Fibroblast of lung (primary cell): ENCODE measurements at places on chromosomes 6 and 20. TPM values are rescaled to one million over a fixed set of nuclear protein-coding genes. Genes with fewer than 3 reads are reported as not detected.

DNA sequence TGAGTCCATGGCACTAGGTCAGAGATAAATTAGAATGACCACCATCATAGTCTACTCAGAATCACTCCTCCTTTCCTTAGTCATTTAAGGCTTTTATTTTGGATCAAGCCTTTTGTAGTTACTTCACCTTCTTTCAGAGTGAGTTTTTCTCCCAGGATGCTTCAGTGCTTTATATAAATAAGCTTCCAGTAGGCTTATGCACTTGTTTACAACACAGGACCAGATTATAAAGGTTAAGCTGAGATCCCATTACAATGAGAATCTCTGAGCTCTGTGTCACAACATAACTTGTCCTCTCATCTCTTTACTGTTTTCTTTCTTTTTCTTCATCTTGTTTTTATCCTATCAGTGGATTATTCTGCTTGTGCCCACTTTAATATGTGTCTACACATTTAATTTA, 47.9 kb downstream of the CEP57L1 start:
- peak; percentile 15 for DNase-seq

Gene VSX1
- total RNA-seq, result not detected in 2 replicates

DNA sequence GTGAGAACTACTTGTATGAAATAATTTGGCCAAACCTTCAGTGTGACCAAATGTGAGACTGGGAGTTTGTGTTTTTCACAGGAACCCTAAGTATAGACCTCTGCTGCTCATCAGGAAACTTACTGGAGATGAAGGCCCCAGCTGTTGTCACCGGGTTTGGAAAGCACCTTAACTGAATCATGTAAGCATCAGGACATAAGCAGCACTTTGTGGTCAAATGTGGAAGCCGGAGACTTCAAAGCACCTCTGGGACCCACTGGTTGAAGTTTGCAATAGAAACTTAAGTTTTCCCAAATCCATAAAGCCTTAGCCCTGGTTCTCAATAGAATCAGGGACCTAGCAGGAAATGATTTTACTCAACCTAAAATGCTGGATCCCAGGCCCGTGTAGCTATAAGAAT, 14.3 kb downstream of the TTPAL start:
- DNase-seq, result no peak

GRCh38 chr6:91659891-91660290, 1073.0 kb upstream of the MAP3K7 start:
- no peak for DNase-seq

DNA sequence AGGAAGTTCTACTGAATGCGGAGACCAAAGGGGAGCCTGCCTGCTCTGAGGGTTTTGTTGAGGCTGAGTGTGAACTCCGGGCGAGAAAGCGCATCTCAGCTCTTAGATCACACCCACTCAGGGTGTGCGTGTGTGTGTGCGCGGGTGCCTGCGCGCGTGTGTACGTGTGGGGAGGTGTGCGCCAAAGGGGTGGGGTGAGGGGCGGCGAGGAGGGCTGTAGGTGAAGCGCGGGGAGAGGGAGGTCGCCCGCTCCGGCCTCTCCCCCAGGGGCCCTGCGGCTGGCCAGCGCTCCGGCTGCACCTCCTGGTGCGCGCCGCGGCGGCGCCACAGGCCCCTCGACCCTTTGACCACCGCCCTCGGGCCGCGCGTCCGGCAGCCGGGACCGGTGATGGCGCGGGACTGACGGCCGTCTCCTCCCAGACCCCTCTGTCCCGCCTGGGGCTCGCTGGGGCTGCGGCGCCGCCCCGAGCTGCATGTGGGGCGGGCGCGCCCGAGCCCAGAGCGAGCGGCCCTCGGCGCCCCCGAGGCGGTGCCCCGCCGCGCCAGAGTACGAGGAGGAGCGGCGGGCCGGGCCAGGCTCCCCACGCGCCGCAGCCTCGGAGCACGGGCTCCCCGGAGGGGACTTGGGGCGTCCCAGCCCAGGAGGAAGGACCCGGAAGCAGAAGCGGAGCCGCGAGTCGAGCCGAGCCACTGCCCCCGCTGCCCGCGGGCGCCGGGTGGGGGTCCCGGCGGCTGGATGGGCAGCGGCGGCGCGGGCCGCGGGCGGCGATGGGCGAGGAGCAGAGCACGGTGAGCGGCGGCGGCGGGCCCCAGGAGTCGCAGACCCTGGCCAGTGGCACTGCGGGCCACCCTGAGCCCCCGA, at the start of gene RNF217:
Gene RNF217 (plus strand): TSS at position 661 of the 862 bp plus-strand sequence. CDS start 108 bp downstream, at position 769.
- peak; percentile 77 for DNase-seq

Gene MYMX
- not detected in 2 replicates for total RNA-seq

Gene SLC16A10
- total RNA-seq, result under 0.01 TPM in 1 of 2 replicates, not detected in the other

- no peak for DNase-seq
Measured at GRCh38 chr20:46583411-46584214, 33.2 kb upstream of the OCSTAMP start.

DNA sequence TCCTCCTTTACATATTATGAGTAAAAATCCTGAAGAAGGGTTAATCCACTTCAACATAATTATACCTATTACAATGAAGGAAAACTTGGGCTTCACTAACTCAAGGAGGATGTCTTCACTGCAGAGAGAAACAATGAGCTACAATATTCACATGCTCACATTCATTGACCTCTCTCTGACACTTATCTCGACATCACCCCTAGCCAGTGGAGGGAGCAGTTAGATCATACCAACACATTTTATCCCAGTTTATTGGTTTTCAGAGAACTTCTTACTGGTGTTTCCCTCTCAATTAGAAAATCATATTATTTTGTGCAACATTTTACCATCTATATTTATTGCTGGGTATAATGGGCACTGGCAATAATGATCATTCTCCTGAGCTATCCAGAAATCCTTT, 646.5 kb downstream of the TENT5A start:
- no peak for DNase-seq

GRCh38 chr20:754904-755303, 13.4 kb downstream of the SLC52A3 start:
- no peak for DNase-seq

DNA sequence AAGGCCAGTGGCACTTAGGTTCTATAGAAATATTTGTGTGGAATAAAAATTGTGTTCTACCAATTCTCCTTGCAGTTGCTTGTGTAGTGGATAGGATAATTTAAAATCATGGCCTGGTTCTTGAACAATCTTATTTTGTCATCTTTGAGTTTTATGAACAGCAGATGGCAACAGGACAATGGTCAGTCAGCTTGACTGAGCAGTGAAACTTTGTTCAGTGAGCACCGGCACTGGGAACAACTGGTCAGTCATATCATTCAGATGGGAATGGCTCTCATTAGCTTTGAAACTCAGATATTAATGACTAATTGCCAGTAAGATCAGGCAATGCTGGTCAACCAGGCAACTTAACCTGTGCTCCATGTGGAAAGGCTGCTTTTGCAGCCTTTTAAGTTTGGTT, 129.2 kb downstream of the BCKDHB start:
- no peak for DNase-seq

- DNase-seq, result no peak
Measured at GRCh38 chr20:61802721-61803311, 262.9 kb downstream of the TAF4 start.

- DNase-seq, result no peak
Measured at GRCh38 chr6:165686596-165687365, 23.7 kb upstream of the PDE10A start.

Gene METTL24
- 2.6 TPM in 2 replicates for total RNA-seq

- no peak for DNase-seq
Measured at GRCh38 chr20:33784225-33784624, 26.9 kb upstream of the CHMP4B start.

GRCh38 chr6:151763938-151764680, 43.4 kb upstream of the ESR1 start:
- peak; percentile 82 for DNase-seq

Gene MAPK13
- total RNA-seq, result 5.4 and 7.6 TPM in 2 replicates

DNA sequence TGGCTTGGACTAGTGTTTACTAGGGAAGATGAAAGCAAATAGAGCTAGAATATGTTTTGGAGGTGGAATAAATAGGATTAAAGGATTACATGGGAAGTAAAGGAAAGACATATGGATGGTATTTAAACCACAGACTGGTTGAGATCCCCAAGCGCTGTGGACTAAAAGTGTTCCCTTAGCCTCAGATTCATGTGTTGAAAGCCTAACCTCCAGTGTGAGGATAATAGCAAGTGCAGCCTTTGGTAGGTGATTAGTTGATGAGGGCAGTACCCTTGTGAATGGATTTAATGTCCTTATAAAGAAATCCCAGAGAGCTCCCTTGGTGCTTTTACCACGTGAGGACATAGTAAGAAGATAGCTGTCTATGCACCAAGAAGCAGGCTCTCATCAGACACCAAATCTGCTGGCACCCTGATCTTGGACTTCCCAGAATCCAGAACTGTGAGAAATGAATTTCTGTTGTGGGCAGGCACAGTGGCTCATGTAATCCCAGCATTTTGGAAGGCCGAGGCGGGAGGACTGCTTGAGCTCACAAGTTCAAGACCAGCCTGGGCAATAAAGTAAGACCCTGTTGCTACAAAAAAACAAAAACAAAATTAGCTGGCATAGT, 57.3 kb upstream of the MCM9 start:
- DNase-seq, result no peak

- no peak for DNase-seq
Measured at GRCh38 chr6:141682391-141682790, 450.3 kb upstream of the GJE1 start.

Gene SPDEF
- total RNA-seq, result under 0.01 TPM in 2 replicates

DNA sequence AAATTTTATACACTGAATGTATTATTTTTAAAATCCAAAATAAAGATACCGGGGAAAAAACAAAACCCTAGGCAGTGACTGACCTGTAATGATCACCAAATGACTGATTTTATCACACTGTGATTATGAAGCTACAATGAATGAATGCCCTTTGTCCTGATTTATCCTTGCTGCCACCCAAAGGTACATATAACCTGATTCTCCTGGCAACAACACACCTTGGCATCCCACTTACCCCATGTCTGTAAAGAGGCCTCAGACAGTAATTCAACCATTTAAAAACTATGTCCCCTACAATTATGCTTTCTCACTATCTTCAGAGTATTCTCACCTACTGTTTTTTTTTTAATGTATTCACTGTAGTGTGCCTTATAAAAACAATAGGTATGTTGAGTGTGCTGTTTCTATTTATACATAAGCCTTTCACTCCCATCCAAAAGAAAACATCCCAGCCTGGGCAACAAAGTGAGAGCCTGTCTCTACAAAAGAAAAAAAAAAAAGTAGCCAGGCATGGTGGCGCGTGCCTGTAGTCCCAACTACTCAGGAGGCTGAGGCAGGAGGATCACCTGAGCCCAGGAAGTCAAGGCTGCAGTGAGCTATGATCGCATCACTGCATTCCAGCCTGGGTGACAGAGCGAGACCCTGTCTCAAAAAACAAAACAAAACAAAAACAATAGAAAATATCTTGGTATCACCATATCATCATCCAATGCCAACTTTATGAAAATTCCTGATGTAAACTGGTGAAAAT, 21.7 kb downstream of the B4GALT5 start:
- no peak for DNase-seq

Gene SLC32A1
- not detected in 2 replicates for total RNA-seq

- DNase-seq, result peak; percentile 30
Measured at GRCh38 chr6:162538643-162539064, 188.9 kb downstream of the PRKN start.

DNA sequence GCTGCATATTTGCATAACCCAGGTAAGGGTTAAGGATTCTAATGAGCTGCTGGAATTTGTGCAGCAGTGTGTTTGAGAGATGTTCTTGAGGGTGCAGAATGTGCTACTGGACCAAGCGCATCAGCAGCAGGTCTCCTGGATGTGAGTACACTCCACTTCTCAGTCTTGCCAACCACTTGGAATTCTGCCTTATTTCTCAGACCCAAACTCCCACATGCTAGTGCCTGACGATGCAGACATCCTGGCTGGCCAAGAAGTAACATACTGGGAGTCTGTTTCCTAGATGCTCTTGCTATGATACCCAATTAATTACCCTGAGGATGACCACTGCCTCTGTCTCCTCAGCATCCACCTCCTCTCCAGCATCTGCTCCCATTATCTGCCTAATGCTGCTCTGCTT, 186.6 kb downstream of the MOXD1 start:
- DNase-seq, result no peak

Gene ANGPT4
- under 0.01 TPM in 2 replicates for total RNA-seq

DNA sequence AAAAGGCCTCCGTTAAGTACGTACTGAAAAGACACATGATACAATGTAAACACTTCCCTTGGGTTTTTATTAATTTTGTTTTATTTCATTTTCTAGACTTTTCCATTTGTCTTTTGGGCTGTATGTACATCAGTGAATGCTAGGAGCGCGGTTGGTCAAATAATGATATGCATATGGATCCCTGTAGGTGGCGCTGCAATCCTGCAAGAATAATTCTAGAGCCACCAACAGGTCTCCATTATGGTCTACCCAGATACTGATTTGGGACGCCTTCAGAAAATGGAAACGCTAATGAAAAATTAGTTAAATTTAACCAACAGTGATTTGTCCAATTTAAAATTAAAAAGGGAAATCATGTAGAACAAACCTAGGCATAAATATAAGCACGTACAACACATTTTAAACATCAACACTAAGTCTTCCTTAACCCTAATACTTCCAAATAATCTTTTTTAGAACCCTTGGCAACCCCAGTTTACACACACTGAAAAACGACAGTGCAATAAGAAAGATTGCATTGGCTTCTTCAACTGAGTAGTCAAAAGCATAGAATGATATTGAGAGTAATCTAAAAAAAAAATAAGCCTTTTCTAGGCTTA, 433.5 kb downstream of the RFPL4B start:
- DNase-seq, result peak; percentile 89
